IMR-90 (cell line): ENCODE measurements at places on chromosomes 5 and 9.

GRCh38 chr5:95835682-95836385 lies 13.3 kb upstream of the GLRX start:
- DNase-seq: no peak

- DNase-seq: no peak
Observed at GRCh38 chr5:72209147-72210115, 102.2 kb downstream of the MAP1B start.

DNA sequence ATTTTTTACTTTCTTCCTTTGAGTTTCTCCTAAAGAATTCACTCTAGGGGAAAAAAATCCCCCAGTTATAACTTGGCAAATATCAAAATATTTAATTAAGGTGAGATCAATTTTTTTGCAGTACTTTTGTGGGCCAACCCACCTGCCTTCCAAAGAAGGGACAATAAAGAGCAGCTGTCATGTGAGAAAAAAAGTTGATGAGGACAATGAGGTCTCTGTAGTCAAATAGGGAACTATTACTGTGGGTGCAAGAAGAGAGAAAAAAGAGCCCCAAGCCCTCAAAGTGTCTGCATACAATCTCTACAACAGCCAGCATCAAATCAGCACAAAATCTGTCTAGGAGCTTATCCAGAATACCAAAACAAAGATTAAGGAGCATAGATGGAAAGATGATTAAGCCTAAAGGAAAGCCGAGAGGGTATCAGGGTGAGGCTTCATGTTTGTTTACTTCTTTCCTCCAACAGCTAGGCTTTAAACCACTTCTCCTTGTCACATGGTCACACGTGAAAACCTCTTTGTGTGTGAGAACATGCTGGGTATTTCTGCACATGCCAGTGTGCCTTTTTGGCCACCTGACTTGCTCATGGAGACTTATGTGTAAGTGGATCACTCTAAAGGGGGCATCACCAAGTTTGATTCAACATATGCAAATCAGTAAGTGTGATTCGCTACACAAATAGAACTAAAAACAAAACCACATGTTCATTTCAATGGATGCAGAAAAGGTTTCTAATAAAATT lies 19.2 kb upstream of the FYB1 start:
- no peak for DNase-seq

DNA sequence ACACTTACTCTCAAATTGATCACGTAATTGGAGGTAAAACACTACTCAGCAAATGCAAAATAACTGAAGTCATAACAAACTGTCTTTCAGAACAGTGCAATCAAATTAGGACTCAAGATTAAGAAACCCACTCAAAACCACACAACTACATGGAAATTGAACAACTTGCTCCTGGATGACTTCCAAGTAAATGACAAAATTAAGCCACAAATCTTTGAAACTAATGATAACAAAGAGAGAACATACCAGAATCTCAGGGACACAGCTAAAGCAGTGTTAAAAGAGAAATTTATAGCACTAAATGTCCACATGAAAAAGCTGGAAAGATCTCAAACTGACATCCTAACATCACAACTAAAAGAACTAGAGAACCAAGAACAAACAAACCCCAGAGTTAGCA lies 540.5 kb upstream of the CDH18 start:
- DNase-seq: no peak

GRCh38 chr5:165673499-165673898 lies 2168.1 kb downstream of the MAT2B start:
- DNase-seq: no peak

GRCh38 chr9:33350310-33350709 lies 52.1 kb downstream of the AQP7 start:
- DNase-seq: peak; percentile 95

- no peak for DNase-seq
Observed at GRCh38 chr5:6754766-6755165, 41.5 kb downstream of the TENT4A start.

GRCh38 chr5:152532714-152533113 lies 127.6 kb upstream of the NMUR2 start:
- peak; percentile 56 for DNase-seq

GRCh38 chr9:110058304-110058953 lies 149.5 kb downstream of the C9orf152 start:
- DNase-seq: peak; percentile 52

- DNase-seq: peak; percentile 49
Observed at GRCh38 chr5:39578887-39579497, 154.2 kb upstream of the DAB2 start.

- no peak for DNase-seq
Observed at GRCh38 chr5:111425205-111425604, 87.1 kb downstream of the STARD4 start.

- DNase-seq: no peak
Observed at GRCh38 chr9:87712801-87713277, 13.1 kb upstream of the CTSL start.

DNA sequence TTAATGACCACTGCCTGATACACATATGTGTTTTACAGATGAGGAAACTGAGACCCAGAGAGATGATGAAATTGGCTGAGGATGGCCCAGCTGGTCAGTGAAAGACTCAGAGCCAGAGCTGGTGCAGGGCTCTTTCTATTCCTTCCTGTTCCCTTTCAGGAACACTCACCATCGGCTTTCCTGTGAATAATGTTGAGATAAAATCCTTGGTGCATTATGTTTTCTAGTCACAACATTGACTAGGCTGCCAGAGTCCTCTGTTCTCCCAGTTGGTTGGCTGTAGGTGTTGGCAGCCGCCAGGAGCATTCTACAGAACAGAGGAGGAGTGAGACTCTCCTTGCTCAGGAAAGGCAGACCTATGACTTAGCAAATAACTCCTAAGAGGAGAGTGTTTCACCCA lies 14.8 kb downstream of the TGFBI start:
- DNase-seq: no peak

- no peak for DNase-seq
Observed at GRCh38 chr5:91556-92263, at the start of gene PLEKHG4B. Gene PLEKHG4B, plus strand, starts transcription at chr5:92168. Its CDS starts 64 bp downstream, at chr5:92232.

- peak; percentile 82 for DNase-seq
Observed at GRCh38 chr9:4375424-4376200, 75.7 kb upstream of the GLIS3 start.
